Muscle of leg (tissue), 16 donors: ENCODE measurements at places on chromosomes 5 and 9. TPM values are rescaled to one million over a fixed set of nuclear protein-coding genes. Genes with fewer than 3 reads are reported as not detected.

CAMK4 gene
- 7.5 TPM for total RNA-seq

SCGB3A1 gene
- 1.8 TPM for total RNA-seq

PDE8B gene
- 2.0 TPM for total RNA-seq

ANKH gene
- total RNA-seq = 15.4 TPM

ZNF883 gene
- total RNA-seq = 4.6 TPM

VLDLR gene
- 18.9 TPM for total RNA-seq

TTC1 gene
- total RNA-seq = 44.4 TPM

DCANP1 gene
- total RNA-seq = 0.09 TPM

MAST4 gene
- total RNA-seq = 14.2 TPM
